ENCODE measurements at places on chromosomes 5 and 9.

DNA sequence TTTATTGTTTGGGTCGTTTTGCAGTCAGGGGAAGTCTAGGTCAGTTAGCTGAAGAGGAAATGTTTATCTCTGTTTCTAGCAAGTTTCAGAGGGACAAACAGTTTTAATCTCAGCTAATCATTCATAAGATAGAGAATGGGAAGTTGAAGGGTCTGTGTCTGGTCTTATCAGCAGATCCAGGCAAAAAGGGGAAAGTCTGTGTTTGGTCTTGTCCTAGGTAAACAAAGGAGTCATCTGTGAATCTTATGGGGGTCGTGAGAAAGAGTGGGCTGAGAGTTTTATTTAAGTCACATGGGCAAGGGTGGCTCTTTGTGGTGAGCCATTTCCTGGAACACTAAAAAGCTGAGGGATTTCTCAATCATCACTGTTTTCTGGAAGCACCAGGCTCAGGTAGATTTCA, 5.6 kb upstream of the SNCAIP start:
- no peak for DNase-seq

- DNase-seq: no peak
These were observed 696.9 kb upstream of the C9orf72 start for GRCh38 chr9:28270156-28270555.

- no peak for DNase-seq
These were observed 269.4 kb downstream of the ZNF608 start for GRCh38 chr5:124477062-124477461.

DNA sequence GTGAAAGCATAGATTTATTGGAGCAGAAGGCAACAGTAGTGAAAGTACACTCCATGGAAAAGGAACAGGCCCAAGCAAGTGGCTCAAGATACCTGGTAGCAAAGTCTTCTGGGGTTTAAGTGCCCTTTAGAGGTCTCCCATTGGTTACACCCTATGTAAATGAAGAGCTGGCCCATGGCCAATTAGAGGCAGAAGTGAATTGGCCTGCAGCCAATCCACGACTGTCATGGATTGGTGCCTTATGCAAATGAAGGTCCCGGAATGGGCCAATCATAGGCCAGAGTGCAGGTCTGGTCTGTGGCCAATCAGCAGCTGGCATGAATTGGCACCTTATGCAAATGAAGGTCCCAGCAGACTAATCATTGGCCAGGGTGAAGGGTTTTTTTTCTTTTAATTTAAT, 64.2 kb upstream of the PCSK5 start:
- no peak for DNase-seq

GRCh38 chr9:130462685-130463540, 18.2 kb downstream of the ASS1 start:
- DNase-seq: no peak

DNA sequence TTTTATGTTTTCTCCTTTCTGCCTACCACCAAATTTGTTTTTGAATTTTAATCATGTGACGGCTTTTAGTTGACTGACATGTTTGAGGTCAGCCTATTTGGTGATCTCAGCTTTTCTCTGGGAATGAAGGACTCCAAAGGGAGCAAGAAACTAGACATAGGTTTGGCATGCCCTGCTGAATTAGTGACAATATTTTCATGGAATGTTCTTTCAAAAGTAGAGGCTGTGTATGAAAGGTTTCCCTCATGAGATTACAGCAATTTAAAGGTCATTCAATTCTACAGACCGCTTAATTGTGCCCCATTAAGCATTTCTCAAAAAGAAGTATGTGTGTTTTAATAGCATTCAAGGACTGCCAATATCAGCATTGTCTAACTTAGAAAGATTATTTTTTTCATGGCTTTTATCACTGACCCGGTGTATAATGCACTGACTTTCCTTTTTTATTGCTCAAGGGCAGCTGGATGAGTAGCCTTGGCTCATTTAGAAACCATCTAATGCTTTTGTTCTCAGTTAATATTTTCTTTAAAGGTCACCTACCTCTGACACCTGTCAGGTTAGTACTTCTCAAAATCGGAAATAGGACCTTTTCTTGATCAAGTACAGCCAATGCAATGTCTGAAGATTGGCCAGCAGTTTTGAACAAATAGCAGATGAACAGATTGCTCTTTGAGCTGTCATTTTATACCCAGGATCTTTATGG, 8.1 kb upstream of the MLLT3 start:
- no peak for DNase-seq

DNA sequence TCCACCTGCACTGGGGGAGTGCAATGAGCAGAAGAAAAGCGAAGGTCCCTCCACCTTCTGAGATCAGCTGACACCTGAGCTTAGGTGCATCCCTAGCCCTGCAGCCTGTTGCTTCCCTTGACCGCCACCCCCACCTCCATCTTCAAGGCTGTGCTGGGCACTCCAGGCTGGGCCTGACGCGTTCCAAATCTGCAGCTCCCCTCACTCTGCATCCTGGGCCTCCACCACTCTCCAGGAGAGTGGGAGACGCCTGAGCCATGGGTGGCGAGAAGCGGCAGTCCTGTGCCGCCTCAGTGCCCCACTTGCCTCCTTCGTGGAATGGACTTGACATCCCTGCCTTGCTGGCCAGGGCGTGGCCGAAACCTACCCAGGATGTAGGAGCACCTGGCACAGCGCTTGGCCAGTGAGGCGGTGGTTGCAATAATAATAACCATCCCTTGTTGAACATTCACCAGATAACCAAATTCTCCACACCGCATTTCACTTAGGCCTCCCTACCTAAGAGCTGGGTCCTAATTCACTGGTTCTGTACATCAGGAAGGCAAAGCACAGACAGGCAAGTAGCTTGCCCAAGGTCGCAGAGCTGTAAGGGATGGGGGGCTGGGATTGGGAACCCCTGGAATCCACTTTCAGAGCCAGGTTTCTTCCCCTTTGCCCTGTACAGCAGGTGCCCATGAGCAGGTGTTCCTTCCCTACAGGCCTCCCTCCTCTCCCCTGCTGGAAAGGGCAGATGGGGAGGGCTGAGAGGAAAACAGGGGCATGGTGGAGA, 11.7 kb downstream of the B4GALT7 start:
- DNase-seq: no peak

DNA sequence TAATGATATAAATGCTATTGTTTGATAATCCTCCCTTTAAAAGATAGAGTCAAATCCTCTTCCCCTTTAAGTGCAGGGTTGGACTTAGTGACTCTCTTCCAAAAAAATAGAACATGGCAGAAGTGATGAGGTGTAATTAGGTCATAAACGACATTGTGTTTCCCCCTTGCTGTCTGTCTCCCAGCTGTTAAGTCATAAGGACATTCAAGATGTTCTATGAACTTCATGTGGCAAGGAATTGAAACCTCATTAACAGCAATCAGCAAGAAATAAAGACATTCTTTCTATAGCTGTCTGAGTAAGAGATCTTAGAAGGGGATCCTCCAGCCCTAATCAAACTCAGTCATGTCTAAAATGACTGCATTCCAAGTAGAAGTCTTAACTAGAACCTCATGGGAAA, 3.3 kb upstream of the SLC25A46 start:
- no peak for DNase-seq

GRCh38 chr9:27719711-27720110, 146.4 kb upstream of the C9orf72 start:
- DNase-seq: no peak

GRCh38 chr5:150489360-150490295, 18.3 kb upstream of the NDST1 start:
- DNase-seq: no peak

DNA sequence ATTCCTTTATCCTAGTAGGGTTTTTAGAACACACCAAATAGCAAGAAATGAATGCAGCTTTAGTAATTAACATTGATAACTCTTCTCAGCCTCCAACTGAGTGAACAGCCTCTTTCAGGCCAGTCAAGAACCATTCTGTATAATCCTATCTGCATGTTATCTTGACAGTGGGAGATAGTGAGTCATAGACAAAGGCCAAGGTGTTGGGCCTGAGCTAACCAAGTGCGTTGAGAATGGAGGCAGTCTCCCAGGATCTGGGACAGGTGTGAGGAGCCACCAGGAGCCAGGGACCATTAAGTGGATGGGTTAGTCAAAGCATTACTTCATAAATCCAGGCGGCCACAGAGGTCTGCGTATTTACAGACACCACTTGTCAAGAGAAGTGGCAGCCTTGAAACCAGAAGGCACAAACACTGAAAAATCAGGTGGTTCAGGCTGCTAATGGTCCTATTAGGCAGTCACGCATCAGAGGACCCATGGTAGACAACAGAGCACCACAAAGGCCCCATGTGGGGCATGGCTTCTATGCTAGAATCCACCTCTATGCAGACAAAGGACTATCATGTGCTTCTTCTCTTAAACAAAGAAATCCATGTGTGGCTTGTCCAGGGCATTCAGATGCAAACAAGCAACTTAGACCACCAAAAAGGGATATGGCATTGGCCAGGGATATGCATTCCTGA, 409.7 kb upstream of the PIK3R1 start:
- no peak for DNase-seq

DNA sequence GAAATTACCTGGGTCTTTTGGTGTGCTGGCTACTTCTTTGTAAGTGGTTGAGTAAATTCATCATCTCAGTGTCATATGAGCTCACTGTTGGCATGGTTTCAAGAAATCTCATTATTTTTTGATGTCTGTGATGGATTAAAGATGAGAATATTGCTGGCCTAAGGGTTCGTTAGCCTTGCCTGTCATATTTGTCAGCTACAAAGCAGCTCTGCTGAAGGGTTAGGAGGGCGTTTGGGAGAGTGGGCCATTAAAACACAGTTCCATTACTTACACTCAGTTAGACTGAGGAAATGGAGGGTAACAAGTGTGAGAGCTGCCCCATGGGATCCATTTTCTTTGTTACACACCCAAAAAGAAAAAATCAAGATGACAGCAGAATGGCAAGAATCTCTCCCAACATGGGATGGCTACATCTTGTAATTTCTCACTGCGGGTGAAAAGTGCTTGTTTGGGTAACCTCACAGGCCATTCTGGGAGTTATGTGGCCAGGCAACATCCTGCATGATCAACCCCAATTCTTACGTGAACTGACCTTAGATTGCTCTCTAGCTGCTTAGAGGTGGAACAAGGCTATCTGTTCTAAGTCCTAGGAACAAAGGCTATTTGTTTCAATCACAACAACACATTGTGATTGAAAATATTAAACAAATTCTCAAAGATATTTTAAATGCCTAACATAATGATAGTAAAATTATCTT, 609.5 kb upstream of the RGMB start:
- no peak for DNase-seq

GRCh38 chr5:58153255-58153654, 306.6 kb downstream of the PLK2 start:
- DNase-seq: no peak

DNA sequence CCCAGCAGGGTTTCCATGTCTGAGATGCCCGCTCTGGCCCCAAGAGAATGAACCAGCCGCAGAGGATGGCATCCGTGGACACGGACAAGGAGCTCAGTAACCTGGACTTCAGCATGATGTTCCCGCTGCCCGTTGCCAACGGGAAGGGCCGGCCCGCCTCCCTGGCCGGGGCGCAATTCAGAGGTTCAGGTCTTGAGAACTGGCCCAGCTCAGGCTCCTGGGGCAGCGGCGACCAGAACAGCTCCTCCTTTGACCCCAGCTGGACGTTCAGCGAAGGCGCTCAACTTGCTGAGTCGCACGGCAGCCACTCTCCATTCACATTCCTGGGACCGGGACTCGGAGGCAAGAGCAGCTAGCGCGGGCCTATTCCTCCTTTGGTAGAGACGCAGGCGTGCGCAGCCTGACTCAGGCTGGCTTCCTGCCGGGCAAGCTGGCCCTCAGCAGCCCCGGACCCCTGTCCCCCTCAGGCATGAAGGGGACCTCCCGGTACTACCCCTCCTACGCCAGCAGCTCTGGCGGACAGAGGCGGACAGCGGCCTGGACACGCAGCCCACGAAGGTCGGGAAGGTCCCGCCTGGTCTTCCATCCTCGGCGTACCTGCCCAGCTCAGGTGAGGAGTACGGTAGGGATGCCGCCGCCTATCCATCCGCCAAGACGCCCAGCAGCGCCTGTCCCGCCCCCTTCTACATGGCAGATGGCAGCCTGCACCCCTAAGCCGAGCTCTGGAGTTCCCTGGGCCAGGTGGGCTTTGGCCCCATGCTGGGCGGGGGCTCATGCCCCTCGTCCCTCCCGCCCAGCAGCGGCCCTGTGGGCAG, 74.4 kb downstream of the INSL6 start:
- DNase-seq: no peak

DNA sequence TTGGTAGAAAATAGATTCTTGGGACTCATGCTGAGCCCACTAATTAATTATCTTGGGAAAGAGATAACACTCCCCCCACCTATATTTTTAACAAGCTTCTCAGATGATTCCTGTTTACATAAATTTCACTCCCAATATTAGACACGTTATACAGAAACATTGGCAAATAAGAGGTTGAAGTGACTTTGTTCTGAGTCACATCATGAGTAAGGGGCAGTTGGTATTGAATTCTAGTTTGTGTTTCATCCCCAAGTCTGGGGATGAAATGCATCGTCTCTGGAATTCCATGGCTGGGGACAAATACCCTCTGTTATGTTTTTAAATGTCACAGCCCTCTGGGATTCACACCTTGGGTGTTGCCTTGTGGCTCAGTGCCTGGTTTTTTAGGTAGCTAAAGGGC, 41.0 kb downstream of the BASP1 start:
- no peak for DNase-seq

DNA sequence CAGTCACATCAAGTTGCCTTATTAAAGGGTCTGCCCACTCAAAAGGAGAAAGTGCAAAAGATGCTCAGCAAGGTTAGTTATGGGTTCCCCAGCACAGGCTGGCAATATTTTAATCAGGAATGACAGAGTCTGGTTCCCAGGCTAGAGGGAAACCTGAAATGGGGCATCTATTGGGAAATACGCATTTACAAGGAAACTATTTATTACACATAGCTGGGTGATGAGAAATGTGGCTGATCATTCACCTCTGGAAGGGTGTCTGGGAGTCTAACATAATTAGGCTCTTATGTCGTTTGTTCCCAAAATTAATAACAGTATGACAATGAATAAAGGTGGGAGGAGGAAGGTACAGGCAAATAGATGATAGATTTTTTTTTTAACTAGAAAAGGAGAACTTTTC, 314.7 kb downstream of the ENC1 start:
- no peak for DNase-seq

- DNase-seq: no peak
These were observed 127.8 kb upstream of the NR4A3 start for GRCh38 chr9:99693888-99694287.

DNA sequence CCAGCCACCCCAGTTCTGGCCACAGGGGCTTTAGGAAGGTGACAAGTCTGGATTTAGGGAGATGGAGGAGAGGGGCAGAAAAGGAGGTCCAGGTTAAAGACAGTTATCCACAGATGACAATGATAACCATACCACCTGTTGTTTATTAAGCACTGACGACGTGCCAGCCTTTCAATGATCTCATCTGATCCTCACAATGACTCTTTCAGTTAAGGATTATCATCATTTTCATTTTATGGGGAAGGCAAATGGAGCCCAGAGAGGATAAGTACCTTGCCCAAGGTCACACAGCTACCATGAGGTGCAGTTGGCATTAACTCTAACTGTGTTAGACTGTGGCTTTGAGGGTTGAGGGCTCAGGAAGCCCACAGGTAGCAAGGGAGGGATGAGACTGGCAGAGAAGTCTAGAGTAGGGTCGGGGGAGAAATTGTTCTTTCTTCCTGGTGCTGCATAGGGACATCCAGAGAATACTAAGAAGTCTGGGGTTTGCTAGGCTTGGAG, 21.5 kb upstream of the JADE2 start:
- no peak for DNase-seq

- no peak for DNase-seq
These were observed 229.2 kb upstream of the FAM174A start for GRCh38 chr5:100306000-100306399.
